ENCODE measurements at places on chromosomes 11 and 22. TPM values are rescaled to one million over a fixed set of nuclear protein-coding genes. Genes with fewer than 3 reads are reported as not detected.

- no peak for DNase-seq
Observed at GRCh38 chr11:111408789-111409727, 30.0 kb upstream of the POU2AF1 start.

DNA sequence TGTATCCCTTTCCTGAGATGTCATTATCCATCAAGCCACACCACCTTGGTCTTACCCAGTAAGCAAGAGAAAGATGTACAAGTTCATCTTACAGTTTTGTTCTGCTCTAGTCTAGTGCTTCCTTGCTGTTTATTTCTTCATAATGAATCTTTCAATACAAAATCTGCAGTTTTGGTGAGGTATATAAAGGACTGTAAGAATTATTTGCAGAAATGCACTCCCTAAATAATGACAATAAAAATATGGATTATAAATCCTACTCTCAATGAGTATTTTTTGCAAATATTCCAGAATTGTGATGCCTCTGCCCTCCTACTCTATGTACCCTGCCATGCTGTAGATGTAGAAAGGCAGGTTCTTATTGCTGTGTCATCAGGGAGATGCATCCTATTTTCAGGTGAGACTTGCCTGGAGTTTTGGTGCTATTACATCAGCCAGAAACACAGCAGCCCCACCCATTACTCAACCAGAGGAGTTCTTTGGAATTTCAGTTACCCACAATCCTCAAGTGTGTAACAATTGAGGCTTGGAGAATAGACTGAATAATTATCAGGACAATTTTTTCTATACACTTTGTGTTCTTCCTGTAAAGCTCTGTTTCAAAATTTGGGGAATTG, at the start of gene OR10S1:
OR10S1 (minus strand) TSS at position 51 of the 617 bp plus-strand sequence. CDS start 117 bp downstream, outside the sequence.
- DNase-seq = no peak

The SCGB1D2 gene
- not detected for total RNA-seq

- no peak for DNase-seq
Observed at GRCh38 chr22:27347951-27348350, 453.6 kb downstream of the MN1 start.

DNA sequence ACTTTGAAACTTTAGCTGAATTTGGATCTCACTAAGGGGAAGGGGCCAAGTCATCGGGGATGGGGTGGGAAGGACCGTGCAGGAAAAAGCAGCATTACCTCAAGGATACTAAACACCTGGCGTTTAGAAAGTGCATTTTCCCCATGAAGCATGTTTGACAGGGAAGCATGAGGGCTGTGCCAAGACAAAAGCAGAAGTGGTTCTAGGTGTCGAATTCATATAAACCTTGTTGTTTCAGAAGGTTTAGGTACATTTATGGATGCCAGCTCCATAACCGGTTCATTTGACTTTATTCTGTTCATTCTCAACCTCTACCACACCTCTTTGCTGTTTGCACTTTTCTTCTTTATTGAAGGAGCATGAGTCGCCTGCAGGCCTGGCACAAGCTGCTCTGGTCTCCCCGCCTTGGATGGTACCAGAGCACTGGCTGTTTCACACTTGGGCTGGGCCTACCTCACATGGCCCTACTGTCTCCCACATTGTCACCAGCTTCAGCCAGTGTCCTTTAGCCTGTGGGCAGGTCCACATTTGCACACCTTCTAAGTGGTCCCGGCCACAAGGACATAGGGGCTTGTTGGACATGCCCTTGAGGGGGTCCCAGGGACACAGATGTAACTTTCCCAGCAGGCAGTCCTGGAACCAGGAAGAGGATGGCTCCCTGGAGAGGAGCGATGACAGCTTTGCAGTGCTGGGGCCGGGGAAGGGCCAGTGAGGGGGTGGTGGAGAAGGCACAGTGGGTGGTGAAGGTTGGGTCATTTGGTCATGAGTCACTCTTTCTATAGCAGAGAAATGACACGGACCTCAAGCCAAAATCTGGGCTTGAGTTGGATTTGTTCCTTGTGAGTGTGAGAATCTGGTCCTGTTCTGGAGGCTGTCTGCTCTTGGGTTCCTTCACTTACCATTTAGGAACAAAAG, 3.2 kb upstream of the ST14 start:
- DNase-seq = no peak

DNA sequence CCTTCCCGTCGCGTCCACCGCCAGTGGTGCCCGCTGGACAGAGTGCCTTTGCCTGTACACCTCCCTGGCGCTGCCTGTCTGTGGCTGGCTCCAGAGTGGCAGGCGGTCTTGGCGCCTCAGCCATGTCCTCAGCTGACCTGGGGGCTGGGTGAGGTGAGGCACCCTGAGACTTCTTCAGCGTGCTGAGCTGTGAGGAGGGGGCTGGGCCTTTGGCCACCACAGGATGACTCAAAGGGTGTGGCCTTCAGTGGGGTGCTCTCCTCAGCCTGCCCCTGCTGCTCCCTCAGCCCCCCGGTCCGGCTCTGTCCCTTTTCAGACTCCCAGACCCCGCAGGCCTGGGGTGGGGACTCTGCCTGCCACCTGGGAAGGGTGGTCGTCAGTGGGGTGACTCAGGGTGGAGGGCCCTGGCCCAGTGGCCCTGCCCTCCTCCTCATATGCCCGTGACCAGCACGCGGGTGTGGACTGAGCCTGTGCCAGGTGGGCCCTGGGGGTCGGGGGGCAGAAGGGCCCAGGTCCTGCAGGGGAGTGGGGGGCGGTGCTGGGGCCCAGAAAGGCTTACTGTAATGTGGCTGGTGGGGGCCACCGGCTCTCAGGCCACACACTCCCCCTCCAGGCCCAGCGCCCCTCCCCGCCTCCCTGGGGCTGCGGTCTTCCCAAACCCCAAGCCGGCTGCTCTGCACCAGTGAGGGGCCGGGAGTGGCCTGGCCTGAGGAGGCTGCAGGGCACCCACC, 15.9 kb downstream of the CRELD2 start:
- DNase-seq = no peak

All from esophagus muscularis mucosa (tissue), 4 donors.